Gastroesophageal sphincter (tissue), 4 donors: ENCODE measurements at places on chromosomes 16 and 17.

- peak; percentile 25 for ATAC-seq
Measured at GRCh38 chr16:1152123-1152638, 725 bp upstream of the CACNA1H start.

GRCh38 chr16:11084484-11084875, 140.1 kb downstream of the CLEC16A start:
- no peak for ATAC-seq

DNA sequence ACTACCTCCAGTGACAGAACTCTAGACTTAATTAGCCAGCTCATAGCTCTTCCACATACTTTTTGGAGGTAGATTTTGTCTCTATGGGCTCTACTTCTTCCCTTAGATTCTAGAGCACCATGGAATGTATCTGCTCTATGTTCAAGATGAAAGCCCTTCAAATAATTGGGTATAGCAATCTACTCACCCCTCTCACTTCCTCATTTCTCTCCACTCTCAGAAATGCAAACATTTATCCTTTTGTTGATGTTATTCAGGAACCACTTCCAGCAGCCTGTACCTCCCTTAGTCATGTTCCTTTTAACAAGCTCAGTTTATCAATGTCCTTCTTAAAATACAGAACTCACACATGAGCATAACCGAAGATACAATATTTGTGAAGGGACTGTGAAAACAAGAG, 78.5 kb downstream of the GRIN2A start:
- ATAC-seq = no peak

DNA sequence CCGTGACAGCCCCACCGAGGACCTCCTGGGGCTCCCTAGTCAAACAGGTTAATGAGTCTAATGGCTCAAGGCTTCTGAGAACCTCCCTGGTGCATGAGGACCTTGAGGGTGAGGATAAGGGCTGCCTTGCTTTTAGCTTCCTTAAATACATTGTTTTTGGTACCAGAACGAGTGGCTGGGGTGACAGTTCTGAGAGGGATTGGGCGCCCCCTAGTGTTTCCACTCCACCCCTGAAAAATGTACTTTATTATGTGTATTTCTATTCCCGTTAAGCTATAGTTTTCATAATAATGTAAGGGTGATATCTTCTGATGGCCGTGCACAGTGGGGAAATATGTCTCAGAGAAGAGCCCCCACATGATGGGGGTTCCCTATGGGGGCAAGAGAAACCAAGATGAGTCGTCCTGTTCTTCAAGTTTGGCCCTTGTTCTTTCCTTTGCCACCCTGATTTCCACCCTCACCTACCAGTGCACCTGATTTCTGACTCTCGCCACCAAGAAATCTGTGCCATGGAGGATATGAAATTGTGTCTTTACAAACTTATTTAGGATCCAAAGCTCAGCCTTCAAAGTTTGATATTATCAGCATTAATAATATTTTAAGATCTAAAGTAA, 14.5 kb upstream of the VWA3A start:
- ATAC-seq = no peak

- ATAC-seq = no peak
Measured at GRCh38 chr17:77214743-77215142, 74.0 kb downstream of the SEC14L1 start.

DNA sequence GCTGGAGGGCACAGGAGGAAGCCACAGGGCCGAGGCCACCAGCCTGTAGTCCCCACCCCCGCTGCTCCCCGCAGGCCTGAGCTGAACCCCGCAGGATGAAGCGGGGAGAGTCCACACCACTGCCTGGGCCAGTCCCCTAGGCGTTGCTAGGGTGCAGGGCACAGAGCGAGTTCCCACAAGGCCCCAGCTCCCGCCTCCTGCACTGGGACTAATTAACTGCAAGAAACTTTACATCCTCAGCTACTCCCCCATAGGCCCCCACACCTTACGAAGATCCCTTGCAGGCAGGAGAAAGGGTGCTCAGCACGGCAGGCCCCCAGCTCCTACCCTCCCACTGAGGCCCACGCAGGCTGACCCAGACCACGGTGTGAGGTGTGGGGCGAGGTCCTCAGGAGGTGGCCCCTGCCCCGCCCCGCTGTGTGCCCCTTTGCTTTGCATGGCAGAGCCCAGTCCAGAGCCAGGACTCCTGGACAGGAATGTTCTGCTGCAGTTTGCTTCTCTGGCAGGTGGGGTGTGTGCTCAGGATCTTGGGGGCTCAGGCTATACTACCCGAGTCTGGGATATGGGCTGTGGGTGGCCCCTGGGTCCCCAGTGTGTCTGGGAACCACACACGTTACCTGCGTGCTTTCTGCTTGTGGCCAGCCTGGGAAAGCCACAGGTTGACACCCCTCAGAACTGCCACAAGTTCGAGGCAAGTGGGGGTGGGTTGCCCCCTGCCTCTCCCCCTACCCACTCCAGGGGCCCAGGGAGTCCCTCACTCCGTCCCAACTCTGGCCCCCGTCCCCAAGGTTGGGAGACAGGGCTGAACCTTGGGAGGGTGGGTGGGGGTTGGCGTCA, 1.2 kb downstream of the GNG13 start:
- no peak for ATAC-seq

- peak; percentile 69 for ATAC-seq
Measured at GRCh38 chr17:49494986-49495841, at the start of gene NGFR. Gene NGFR (plus strand): TSS chr17:49495293. CDS start chr17:49495418, 125 bp downstream.

GRCh38 chr17:534071-534691, 180.5 kb downstream of the VPS53 start:
- no peak for ATAC-seq

DNA sequence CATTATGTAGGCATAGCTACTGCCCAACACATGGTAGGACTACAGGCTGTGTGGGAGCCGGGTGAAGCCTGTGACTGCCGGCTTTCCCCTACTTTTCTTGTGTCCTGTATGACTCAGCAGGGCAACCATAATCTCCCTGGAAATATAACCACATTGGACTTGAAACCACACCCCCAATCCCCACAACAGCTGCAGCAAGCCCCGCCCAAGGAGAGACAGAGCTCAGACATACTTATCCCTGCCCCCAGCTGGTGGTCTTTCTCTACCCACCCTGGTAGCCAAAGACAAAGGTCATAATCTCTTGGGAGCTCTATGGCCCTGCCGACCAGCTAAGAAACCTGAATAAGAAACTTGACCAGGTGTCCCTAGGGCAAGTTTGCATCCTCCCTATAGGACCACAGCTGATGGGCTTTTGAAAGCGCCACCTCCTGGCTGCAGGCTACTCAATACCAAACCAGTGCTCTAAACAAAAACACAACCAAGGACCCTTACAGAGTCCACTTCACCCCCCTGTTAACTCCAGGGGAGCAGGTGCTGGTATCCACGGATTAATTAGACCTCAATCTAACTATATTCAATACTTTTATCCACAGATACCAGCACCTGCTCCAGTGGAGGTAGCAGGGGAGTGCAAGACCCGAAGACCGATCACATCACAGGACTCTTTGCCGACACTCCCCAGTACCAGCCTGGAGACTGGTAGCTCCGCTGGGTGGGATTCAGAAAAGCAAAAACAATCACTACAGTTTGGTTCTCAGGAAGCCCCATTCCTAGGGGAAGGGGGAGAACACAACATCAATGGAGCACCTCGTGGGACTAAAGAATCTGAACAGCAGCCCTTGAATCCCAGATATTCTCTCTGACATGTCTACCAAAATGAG, 91.2 kb downstream of the IRX5 start:
- no peak for ATAC-seq

DNA sequence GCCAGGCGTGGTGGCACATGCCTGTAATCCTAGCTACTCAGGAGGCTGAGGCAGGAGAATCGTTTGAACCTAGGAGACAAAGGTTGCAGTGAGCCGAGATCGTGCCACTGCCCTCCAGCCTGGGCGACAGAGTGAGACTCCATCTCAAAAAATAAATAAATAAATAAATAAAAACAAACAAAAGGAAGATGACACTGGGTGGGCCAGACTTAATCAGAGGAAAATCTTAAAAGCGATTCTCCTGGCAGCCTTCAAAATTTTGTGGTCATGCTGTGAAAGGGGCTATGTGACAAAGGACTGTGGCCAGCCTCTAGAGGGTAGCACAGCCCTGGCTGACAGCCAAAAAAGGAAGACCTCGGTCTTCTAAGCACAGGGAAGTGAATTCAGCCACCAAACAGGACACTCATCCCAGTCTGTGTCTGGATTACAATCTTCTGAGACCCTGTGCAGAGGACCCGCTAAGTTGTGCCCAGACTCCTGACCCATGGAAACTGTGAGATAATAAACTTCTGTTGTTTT, 391.1 kb downstream of the CNTNAP4 start:
- ATAC-seq = no peak

DNA sequence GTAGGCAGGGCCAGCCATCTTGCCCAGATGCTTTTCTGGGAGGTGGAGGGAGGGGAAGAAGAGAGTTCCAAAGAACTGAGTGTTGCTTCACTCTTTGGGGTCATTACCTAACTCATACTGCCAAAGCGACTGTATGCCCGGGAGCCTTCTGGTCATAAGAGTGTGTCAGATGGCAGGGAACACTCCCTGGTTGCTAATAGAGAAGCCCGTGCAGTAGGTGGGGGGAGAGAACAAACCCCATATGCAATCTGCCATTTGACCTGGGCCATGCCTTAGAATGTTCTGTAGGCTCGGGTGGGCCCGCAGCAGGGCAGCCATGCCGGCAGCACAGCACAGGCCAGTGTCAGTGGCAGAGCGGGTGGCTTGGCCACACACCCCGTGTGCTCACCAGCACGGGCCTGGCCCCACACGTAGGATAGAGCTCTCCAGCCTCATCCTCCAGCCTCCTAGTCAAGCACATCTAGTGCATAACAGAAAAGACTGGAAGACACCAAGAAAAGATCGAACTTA, 120.5 kb downstream of the SOCS1 start:
- ATAC-seq = peak; percentile 66

GRCh38 chr17:72110231-72110941, 10.4 kb upstream of the SOX9 start:
- ATAC-seq = no peak

GRCh38 chr17:17964710-17965109, 7.5 kb downstream of the TOM1L2 start:
- no peak for ATAC-seq

GRCh38 chr17:77480509-77481215, 339.9 kb downstream of the SEC14L1 start:
- no peak for ATAC-seq

DNA sequence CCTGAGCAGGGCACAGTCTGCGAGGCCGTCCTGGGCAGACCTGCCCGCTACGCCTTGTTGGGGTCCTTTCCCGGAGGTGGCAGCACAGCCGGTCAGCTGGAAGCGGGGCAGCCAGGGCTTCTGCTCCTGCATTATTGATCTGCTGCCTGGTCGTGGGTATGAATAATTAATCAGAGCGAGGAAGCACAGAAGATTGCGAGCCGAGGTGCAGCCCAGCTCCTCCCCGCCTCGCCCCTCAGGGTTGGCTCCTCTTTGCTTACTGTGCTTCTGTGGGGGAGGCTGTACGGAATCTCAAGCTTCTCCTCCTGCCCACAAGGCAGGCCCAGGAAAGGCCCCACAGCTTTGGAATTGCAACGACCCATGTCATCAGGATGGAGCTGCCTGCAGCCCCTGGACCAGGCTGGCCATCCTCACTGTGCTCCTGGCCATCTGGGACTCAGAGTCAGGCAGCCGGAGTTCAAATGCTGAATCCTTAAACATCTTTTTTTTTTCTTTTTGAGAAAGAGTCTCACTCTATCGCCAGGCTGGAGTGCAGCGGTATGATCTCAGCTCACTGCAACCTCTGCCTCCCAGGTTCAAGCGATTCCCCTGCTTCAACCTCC, 25.6 kb downstream of the TRARG1 start:
- ATAC-seq = no peak

GRCh38 chr16:8229011-8229520, 361.2 kb downstream of the TMEM114 start:
- ATAC-seq = no peak
